ENCODE measurements at places on chromosomes 3 and 15. TPM values are rescaled to one million over a fixed set of nuclear protein-coding genes. Genes with fewer than 3 reads are reported as not detected.

Gene EBLN2
- total RNA-seq, result 15.8 TPM

Gene C3orf33
- total RNA-seq, result 2.4 TPM

Gene KLF15
- 0.39 TPM for total RNA-seq

Gene TJP1
- 0.16 TPM for total RNA-seq

Gene AP3B2
- 0.10 TPM for total RNA-seq

Gene ARPP21
- total RNA-seq, result not detected

Gene HGD
- 2.8 TPM for total RNA-seq

Gene CYP19A1
- total RNA-seq, result 1.1 TPM

Gene COL6A6
- 0.02 TPM for total RNA-seq

Gene LDHAL6B
- total RNA-seq, result not detected

DNA sequence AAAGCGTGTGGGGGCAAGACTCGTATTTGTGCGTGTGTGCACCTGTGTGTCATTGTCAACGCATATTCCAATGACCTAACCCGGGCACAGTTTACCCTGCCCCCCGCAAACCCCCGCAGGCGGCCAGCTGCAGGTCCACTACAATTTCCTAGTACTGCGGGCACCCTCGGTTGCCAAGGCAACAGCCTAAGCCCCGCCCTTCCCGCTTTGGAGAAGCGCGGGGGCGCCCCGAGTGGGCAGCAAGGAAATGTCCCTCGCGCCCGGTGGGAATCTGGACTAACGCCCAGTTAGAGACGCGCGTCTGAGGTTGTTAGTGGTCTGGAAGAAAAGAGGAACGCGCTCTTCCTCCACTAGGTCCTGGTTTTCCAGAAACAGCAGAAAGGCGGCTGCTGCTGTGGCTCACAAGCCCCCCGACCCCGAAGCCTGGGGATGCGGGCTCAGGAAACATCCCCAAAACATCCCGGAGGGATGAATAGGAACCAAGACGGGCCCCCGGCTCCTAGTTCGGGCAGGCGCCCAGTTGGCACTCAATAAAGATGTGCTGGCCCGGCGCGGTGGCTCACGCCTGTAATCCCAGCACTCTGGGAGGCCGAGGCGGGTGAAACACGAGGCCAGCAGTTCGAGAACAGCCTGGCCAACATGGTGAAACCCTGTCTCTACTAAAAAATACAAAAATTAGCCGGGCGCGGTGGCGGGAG, 1.1 kb downstream of the ABHD14A start:
- H3K27ac ChIP-seq, result peak overlapping the region; percentile 96
- peak overlapping the region; percentile 100 for H3K4me3 ChIP-seq
- DNase-seq, result no peak
- no peaks in the 10 kb centered on the region for H3K27me3 ChIP-seq
- H3K36me3 ChIP-seq, result peaks cover 3% of the 10 kb centered on the region

DNA sequence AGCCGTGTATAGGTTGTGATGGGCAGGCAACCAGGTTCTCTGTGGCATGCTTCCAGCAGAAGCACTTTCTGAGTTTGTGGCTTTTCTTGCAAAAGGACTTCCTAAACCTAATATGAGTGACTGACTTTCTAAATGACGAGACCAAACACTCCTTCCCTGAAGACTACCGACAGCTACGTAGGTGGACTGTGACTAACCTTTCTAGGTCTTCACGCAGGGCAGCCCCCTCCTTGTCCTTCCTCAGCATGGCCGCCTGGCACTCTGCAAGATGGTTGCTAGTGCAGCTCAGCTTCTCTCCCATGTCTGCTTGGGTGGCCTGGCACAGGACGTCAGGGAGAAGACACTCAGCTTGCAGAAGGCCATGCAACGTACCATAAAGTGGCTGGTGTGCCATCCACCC, 20.9 kb downstream of the CXCR6 start:
- H3K27ac ChIP-seq, result peak overlapping the region; percentile 91
- H3K4me1 ChIP-seq, result peaks cover 54% of the 10 kb centered on the region
- no peak for DNase-seq
- H3K27me3 ChIP-seq, result no peaks in the 10 kb centered on the region

DNA sequence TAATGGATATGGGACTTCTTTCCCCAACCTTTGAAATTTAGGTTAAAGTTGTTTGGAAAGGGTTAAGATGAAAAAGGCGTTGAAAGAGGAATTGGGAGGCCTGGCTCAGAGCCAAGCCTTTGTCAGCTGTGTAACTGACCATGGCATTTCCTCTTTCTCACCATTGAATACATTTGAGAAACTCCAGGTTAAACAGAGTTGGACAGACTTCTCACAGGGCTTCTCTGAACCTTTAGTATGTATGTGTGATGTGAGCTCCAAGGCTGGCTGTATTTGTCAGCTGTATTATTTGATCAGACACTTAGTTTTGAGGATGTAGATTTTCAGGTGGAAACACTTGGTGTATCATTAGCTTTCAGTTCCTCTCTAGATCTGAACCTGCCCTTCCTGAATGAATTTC, 136.4 kb upstream of the GOLGA6L4 start:
- peaks cover 26% of the 10 kb centered on the region for H3K27me3 ChIP-seq
- no peak overlapping the region for H3K4me3 ChIP-seq
- DNase-seq, result no peak
- H3K36me3 ChIP-seq, result no peaks in the 10 kb centered on the region

DNA sequence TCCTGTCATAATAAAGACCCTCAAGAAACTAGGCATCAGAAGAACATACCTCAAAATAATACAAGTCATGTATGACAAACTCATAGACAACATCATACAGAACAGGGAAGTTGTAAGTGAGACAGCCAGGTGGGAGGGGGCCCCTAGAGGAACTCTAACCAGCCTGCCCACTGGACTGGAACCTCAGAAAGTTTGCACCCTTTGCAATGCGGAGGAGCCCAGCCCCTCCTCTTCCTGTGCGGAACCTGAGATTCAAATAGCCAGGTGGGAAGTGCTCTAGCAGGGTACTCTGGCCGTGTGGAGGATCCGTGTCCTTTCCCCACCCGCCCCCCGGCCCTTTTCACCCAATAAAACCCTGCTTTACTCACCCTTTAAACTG, 387.0 kb upstream of the CBLB start:
- H3K27ac ChIP-seq, result no peak overlapping the region
- H3K4me3 ChIP-seq, result no peak overlapping the region
- no peak for DNase-seq
- no peaks in the 10 kb centered on the region for H3K36me3 ChIP-seq

- H3K36me3 ChIP-seq, result no peaks in the 10 kb centered on the region
- H3K27me3 ChIP-seq, result no peaks in the 10 kb centered on the region
- peaks cover 41% of the 10 kb centered on the region for H3K4me1 ChIP-seq
Measured at GRCh38 chr3:195893044-195893395, 15.3 kb downstream of the TNK2 start.

GRCh38 chr3:126402178-126402577, 7.5 kb downstream of the CFAP100 start:
- DNase-seq, result no peak
- H3K4me1 ChIP-seq, result no peaks in the 10 kb centered on the region
- no peak overlapping the region for H3K4me3 ChIP-seq
- H3K27ac ChIP-seq, result no peak overlapping the region

GRCh38 chr3:138492980-138493675, 58.7 kb downstream of the ESYT3 start:
- no peak for DNase-seq
- H3K27ac ChIP-seq, result no peak overlapping the region
- H3K36me3 ChIP-seq, result peaks cover 6% of the 10 kb centered on the region
- H3K4me3 ChIP-seq, result no peak overlapping the region

DNA sequence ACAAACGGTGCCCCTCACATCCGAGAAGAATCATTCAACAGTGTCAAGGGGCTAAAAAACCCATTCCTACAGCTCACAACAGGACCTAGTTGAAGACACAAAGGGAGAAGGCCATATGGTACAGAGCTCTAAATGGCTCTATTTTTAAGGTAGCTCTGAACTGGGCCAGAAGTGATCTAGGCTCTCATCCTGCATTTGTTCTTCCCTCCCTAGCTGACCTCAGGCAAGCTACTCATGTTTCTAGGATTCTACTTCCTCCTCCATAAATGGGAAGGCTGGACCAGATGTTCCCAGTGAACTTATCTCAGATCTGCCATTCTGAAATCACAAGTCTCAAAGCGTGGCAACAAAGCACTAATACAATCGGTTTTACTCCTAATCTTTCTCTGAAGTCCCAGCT, 62.3 kb downstream of the CPNE4 start:
- H3K27ac ChIP-seq, result no peak overlapping the region
- no peak overlapping the region for H3K4me3 ChIP-seq
- H3K27me3 ChIP-seq, result no peaks in the 10 kb centered on the region
- no peaks in the 10 kb centered on the region for H3K4me1 ChIP-seq
- DNase-seq, result no peak

DNA sequence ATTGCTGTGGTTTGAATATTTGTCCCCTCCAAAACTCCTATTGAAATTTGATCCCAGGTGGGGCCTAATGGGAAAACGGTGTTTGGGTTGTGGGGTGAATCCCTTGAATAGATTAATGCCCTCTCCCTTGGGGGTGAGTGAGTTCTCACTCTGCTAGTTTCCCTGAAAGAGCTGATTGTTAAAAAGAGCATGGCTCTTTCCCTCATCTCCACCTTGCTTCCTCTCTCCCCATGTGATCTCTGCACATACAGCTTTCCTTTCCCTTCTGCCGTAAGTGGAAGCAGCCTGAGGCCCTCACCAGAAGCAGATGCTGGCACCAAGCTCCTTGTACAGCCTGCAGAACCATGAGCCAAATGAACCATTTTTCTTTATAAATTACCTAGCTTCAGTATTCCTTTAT, 394.9 kb upstream of the WNT5A start:
- H3K36me3 ChIP-seq, result no peaks in the 10 kb centered on the region
- H3K4me1 ChIP-seq, result no peaks in the 10 kb centered on the region
- no peak for DNase-seq
- peaks cover 4% of the 10 kb centered on the region for H3K27me3 ChIP-seq

- no peak overlapping the region for H3K4me3 ChIP-seq
- H3K27ac ChIP-seq, result no peak overlapping the region
- no peaks in the 10 kb centered on the region for H3K27me3 ChIP-seq
- H3K36me3 ChIP-seq, result no peaks in the 10 kb centered on the region
Measured at GRCh38 chr3:26562021-26562768, 60.4 kb upstream of the LRRC3B start.

DNA sequence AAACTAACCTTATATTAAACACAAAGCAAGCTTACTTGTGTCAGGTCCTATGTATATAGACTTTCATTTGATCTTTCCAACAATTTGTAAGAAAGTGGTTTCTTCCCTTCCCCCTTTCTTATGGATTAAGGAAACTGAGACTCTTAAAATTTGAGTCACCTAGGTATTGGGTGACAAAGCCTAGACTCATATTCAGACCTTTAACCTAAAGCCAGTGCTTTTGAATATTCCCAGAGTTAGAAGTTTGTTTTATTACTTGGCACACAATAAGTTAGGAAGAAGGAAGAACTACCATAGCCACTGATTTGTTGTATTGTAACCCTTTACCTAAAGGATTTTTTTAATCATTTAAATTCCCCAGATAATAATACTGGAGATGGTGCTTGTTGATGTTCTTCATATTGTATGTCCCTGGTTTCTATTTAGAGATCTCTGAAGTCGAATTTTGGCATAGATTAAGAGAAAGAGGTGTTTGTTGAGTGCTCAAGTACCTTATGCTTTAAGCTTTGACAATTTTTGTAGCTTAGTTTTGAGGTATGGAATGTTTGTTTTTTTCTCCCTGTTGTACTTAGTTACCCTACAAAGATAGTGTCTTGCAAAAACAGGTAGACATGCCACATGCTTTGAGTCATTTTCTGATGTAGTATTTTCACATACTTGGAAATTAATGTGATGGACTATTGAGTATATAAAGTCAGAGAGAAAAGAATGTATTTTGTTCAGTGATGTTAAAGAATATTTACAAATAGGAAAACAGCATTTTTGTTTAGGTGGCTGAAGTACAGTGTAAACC, 11.2 kb downstream of the TSC22D2 start:
- peaks cover 51% of the 10 kb centered on the region for H3K4me1 ChIP-seq
- no peak overlapping the region for H3K27ac ChIP-seq
- DNase-seq, result no peak
- no peaks in the 10 kb centered on the region for H3K27me3 ChIP-seq
- peak overlapping the region; percentile 31 for H3K4me3 ChIP-seq

- no peak overlapping the region for H3K27ac ChIP-seq
- no peak for DNase-seq
- H3K27me3 ChIP-seq, result no peaks in the 10 kb centered on the region
- no peaks in the 10 kb centered on the region for H3K4me1 ChIP-seq
- H3K36me3 ChIP-seq, result peaks cover 4% of the 10 kb centered on the region
Measured at GRCh38 chr3:41601404-41601987, 360.4 kb downstream of the ULK4 start.

DNA sequence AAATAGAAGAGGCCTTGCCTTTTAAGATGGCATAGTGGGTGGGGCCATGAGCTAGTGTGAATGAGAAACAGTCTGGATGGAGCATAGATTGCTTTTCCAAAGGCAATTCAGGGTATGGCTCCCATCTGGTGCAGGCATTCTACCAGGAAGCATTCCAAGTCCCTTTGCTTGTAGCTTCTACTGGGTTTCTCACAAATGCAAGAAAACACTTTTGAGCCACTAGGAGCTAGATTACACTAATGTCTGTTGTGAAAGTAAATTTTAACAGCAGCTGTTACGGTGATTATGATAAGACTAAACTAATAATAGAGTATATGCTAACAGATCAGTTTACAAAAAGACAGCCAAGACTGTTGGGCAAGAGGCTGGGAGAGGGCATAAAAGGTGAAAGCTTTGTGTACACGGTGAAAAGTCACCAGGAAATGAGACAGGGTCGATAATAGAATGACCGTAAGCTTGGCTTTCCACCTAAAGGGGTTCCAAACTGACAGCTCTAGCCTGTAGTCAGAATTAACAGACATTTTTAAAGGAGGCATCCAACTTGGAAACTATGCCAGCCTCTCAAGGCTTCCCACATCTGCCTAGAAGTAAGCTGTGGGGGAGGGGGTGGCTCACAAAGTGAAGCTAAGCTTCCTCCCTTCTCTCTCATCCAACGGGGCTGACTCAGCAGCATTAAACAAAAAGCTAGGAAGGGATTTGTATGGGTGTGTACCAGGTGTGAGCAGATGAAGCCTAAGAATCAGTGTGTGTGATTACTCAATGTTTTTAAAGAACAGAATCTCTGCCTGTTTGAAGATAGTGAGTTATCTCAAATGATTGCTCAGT, 61.1 kb upstream of the GPD1L start:
- no peak overlapping the region for H3K27ac ChIP-seq
- H3K36me3 ChIP-seq, result peaks cover 4% of the 10 kb centered on the region
- no peak overlapping the region for H3K4me3 ChIP-seq
- H3K27me3 ChIP-seq, result no peaks in the 10 kb centered on the region

DNA sequence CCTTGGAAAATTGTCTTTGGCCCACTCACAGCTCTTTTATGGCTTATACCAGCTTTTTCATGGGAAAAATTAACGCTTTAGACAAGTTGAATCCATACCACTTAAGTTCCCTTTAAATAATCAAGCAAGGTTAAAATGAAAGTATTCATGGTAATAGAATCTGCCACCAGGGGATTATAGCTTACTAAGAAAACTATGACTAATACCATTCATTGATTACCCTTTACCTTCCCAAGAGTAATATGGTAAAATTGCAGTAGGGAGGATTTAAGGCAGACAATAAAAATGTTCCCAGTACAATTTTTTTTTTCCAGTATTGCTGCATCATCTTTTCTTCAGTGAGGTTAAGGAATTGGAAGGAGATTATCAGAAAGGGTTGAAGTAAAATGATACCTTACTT, 641.1 kb upstream of the NAALADL2 start:
- no peaks in the 10 kb centered on the region for H3K36me3 ChIP-seq
- DNase-seq, result no peak
